GF-D8 (cell line): ENCODE measurements at places on chromosomes 2 and 18.

DNA sequence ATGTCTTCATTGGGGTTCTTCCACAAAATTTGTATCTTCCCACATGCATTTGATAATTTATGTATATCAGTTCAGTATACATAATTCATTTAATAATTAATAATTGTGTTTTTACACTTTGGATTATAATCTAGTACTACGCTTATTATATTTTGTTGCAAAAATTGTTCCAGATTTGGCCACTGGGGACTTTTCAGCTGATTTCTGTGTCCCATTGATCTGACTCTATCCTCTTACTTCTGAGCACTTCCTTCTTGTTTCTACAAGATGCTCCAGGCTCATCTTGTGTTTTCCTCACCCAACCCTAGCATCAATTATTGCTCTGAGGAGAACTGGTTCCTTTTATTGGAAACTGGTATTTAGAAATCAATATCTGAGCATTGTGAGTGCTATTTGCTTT, 215.3 kb upstream of the CDH19 start:
- no peak for DNase-seq

GRCh38 chr18:286515-287310, 18.9 kb upstream of the THOC1 start:
- DNase-seq: peak; percentile 14

GRCh38 chr2:84832772-84833461, 48.0 kb downstream of the TRABD2A start:
- DNase-seq: no peak

- DNase-seq: no peak
These were observed 24.1 kb downstream of the MTX2 start for GRCh38 chr2:176293334-176293733.

DNA sequence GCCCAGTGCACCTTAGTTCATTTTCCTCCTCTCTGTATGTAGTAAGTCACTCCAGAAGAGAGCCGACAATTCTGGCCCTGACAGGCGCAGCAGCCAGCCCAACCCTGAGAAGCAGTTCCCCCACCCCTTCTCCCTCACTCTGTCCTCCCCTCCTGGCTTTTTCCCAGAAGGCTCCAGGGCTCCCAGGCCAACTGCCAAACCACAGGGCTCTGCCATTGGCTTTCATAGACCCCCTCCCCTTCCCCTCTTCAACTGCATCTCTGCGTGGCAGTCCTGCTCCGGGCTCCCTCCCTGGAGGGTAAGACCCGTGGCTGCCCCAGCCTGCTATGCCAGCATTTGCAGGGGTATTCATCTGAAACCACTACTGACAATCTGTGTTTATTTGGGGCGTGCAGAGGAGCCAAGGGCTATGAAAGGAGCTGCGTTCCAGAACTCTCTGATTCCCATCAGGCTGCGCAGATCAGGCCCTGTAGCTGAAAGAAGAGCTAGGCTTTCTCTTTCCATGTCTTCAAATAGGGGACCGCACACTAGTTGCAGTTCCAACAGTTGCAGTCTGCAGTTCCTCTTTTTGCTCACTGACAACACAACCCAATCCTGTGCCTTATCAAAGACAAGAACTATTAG, 388.6 kb upstream of the TNP1 start:
- DNase-seq: no peak

DNA sequence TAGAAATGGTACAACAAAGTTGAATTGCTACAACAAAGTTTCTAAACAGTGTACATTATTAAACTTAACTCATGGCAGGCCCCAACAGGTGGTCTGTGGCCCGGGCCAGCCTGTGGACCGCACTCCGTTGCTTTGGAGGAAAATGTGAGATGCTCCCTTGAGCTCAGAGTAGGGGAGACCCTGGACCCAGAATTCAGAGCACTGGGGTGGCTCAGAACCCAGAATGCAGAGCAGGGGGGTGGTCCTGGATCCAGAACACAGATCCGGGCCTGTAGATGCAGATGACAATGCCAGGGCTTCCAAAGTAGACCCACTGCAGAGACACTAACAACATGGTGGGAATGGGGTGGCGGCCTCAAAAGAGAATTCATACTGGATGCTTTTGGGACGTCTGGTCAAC, 311.0 kb downstream of the NDUFA10 start:
- DNase-seq: no peak

GRCh38 chr18:79519751-79520477, 124.2 kb downstream of the NFATC1 start:
- DNase-seq: no peak
